ENCODE measurements at places on chromosomes 2 and 18.

GRCh38 chr2:151325581-151326095 lies 31.8 kb upstream of the TNFAIP6 start:
- no peak for DNase-seq

- no peak for DNase-seq
Observed at GRCh38 chr2:222242532-222242931, 56.3 kb downstream of the PAX3 start.

DNA sequence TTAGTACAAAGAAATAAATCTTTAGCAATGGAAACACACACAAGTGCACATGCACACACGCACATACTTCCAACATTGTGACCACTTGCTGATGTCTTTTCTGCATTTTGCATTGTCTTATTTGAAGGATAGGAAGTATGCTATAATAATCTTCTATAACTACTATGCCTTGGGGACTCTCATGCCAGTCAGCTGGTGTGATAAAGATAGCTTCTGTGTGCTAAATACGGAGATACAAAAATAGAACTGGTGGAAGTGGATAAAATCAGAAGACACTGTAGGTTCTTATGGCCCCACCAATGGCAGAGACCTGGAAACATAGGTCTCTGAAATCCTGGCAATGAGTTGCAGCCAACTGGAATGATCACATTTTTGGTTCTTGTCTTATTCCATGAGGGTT lies 31.5 kb upstream of the RASGRP3 start:
- DNase-seq = no peak

GRCh38 chr2:74008761-74009395 lies 24.2 kb downstream of the TET3 start:
- DNase-seq = no peak

- DNase-seq = no peak
Observed at GRCh38 chr2:15389895-15390294, 171.2 kb downstream of the NBAS start.

GRCh38 chr2:68091439-68092034 lies 28.7 kb upstream of the C1D start:
- no peak for DNase-seq

DNA sequence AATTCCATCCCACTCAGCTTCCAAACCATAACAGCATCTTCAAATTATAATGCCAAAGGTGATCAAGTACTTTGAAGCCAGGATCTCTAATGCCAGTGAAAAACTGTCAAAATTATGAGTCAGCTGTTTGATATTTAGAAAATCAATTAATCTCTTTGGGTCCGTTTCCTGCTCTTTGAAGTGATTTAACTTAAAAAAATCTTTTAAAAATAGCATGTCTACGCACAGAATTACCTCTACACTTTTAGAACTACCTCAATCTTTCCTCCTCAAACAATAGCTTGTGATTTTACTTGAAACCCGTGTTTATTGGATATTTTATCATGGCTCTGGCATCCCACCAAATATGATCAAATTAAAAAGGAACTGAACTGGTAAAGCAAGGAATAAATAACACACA lies 31.3 kb upstream of the TANK start:
- DNase-seq = no peak

DNA sequence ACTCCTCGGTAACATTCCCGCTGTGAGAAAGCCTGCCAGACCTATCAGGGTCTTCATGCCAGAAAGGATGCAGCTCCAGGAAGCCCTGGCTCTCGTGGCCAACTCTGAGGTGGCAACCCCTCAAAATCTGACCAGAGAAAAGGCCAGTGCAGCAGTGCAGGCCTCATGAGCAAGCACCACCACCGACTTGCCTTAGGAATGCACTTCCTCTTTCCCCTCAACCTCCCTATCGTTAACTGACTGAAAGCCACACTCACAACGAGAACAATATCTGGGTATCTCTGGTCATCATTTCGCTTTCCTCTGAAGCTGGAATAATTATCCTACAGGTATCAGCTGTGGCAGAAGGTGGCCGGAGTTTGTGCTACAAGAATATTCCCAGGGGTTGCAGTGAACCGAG lies 101.4 kb upstream of the POU3F3 start:
- no peak for DNase-seq

- DNase-seq = no peak
Observed at GRCh38 chr18:3985020-3985419, 470.1 kb downstream of the DLGAP1 start.

GRCh38 chr2:241001413-241002274 lies 3.2 kb downstream of the SNED1 start:
- DNase-seq = no peak

- DNase-seq = no peak
Observed at GRCh38 chr2:40751981-40752380, 300.1 kb upstream of the SLC8A1 start.

DNA sequence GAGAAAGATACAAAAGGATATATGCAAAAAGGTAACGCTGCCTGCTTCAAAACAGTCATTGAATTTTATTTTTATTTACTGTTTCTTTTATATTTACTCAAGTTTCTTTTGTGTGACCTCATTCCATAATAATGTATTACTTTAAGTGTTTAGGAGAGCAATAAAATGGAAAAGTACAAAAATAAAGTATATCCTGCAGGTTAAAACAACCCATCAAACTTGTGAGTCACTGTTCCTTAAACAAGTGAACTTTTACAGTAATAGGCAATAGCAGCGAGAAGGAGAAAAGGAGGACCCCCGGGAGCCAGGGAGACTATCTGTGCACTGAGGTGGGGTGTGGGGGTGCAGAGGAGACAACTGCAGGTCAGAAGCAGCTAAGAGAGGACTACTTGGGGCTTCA lies 124.5 kb downstream of the EN1 start:
- no peak for DNase-seq

- DNase-seq = no peak
Observed at GRCh38 chr18:23908827-23909226, 105.7 kb upstream of the TTC39C start.

DNA sequence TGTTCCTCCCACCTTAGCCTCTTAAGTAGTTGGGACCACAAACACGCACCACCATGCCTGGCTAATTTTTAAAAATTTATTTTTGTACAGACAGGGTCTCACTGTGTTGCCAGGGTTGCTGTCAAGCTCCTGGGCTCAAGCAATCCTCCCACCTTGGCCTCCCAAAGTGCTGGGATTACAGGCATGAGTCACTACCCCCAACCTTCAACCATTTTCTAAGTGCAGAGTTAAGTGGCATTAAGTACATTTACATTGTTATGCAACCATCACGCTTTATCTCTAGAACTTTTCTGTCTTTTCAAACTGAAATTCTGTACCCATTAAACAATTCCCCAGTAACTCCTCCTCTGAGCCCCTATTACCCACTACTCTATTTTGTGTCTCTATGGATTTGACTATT lies 45.9 kb upstream of the AFF3 start:
- no peak for DNase-seq

GRCh38 chr2:236749346-236749745 lies 179.7 kb downstream of the ACKR3 start:
- DNase-seq = no peak

DNA sequence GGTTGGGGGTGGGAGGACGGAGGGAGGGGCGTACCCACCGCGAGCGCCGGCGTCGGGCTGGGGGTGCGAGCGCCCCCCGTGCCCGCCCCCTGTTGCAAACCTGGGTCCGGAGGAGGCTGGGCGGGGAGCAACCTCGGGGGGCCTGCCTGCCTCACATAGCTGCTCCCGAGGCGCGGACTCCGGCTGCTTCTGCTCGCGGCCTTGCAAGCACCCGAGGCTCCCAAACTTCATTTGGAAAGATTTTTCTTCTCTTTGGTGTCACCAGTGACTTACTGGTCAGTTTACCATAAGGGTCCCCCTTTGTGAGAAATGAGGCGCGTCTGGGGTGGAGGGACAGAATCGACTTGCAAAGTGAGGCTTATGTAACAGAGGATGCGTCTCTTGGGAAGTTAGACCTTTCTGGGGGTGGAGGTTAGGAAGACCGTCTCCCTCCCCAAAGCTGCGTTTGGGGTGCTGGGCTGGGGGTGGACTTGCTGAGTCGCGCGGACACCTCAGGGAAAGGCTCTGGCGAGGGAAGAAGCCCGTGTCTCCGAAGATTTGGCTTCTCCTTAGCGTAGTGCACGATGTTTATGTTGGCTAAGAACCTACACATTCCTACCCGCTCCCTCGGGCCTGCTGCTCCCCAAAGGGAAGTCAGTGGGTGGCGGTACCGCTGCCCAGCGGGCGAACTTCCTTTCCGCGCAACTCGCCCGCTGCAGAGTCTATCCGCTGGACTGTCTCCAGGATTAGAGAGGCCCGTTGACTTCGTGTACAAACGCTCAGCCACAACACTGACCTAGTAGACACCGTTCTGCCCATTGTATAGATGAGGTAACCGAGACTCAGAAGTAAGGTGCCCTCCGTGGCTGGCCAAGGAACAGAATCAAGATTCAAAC lies 559 bp downstream of the TMEM37 start:
- DNase-seq = no peak

GRCh38 chr18:59728816-59729215 lies 31.6 kb upstream of the CCBE1 start:
- no peak for DNase-seq

DNA sequence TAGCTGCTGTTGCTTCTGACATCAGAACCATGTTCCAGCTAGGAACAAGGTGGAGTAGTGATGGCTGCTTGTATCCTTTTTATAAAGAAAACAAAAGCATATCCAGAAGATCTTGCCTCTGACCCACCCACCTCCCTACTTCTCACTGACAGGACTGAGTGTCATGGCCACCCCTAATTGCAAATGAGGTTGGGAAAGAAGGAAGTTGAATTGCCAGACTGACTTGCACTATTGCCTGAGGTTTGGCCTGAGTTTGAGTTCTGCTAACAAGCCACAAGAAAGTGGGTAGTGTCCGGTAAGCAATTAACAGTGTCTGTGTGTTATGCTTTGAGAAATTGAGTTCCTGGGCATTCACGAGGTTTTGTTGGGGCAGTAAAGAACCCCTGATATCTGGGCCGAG lies 22.8 kb downstream of the SGPP2 start:
- DNase-seq = no peak

GRCh38 chr2:20153131-20153851 lies 71.6 kb downstream of the SDC1 start:
- DNase-seq = no peak

- DNase-seq = no peak
Observed at GRCh38 chr2:241072151-241072550, 29.9 kb downstream of the MTERF4 start.

DNA sequence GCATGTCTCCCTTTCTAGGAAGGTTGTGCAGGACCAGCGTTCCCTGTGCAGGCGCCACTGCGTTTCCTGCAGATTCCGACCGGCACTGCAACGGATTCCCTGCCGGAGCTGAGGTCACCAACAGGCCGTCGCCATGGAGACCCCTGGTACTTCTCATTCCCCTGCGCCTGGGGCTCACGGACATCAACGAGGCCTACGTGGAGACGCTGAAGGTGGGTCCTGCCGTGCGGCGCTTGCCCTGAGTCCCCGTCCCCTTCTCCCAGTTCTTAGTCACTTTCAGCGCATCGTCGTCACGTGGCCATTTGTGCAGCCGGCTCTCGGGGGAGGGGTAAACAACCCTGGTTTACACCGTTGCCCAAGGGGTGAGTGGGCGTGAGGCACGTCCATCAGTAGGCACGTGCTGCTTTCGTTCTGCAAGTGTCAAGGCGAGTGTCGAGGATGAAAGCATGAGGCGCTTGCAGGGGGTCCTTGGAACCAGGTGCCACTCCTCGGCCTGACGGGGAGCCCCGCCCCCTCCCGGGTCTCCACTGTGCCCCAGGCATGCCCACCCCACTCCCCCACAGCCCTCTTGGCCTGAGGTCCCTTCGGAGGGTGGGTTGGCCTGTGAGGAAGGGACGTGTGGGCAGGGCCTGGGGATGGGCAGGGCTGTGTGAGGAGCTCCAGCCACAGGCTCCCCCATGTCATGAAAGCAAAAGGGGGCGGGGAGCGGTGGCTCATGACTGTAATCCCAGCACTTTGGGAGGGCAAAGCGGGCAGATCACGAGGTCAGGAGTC lies 19.8 kb downstream of the DTYMK start:
- no peak for DNase-seq

GRCh38 chr2:215507836-215508235 lies 72.0 kb upstream of the FN1 start:
- DNase-seq = no peak

DNA sequence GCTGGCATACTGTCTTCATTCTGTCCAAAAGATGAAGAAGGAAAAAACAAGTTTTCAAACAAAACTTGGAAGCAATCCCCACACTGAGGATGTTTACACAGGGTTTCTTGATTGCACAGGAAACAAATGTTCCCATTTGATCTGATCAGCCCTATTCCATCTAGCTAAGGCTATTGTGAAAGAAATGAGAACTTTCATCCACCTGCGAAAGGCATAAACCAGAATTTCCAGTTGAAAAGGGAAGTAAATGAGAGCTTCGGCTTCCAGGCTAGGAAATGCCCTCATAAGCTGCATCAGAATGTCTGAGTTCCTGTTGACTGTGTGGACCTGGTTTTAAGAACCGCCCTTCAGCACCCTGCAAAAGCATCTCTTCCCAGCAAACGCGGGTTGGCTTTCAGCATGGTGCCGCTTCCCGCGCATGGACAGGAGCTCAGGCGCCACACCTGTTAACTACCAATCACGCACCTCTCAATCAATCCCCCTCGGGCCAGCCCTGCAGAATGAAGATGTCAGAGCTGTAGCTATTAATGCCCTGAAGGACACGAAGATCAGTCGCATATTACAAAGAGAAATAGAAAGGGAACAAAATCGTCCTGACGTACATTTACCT lies 850.4 kb downstream of the GALR1 start:
- no peak for DNase-seq
